ENCODE measurements at places on chromosomes 3 and 15. TPM values are rescaled to one million over a fixed set of nuclear protein-coding genes. Genes with fewer than 3 reads are reported as not detected.

Gene AADACL2
- total RNA-seq: not detected

Gene TEX55
- total RNA-seq: not detected

Gene CCR3
- not detected for total RNA-seq

GRCh38 chr3:49121132-49121736 is 611 bp upstream of the USP19 start:
- DNase-seq: no peak

GRCh38 chr15:79610021-79610420 is 177.9 kb downstream of the MINAR1 start:
- no peak for DNase-seq

DNA sequence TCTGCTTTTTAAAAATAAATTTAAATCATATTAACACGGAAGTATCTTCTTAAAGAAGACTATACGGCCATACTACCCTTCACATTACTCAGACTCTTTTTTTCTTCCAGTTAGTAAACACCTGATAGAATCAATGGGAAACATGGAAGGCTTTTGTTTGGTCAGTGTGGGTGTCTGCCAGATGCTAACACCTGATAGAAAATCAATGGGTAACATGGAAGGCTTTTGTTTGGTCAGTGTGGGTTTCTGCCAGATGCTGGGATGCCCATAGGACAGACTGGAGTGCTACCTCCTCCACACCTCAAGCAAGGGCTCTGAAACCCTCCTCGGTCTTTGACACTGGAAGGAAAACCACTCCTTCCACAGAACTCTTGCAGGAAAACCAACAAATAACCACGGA is 29.2 kb downstream of the HACL1 start:
- no peak for DNase-seq

- peak; percentile 39 for DNase-seq
Measured at GRCh38 chr15:70604666-70605315, 158.6 kb downstream of the UACA start.
